ENCODE measurements at places on chromosomes 16 and 17. TPM values are rescaled to one million over a fixed set of nuclear protein-coding genes. Genes with fewer than 3 reads are reported as not detected.

The RNF222 gene
- total RNA-seq: not detected

The GALR2 gene
- not detected for total RNA-seq

The CDH3 gene
- 0.12 TPM for total RNA-seq

GRCh38 chr17:6525141-6525540 lies 31.2 kb downstream of the PITPNM3 start:
- ATAC-seq: no peak

The TSPAN10 gene
- total RNA-seq: 0.30 TPM

The HID1 gene
- total RNA-seq: 11.8 TPM

The CDRT15L2 gene
- total RNA-seq: not detected

DNA sequence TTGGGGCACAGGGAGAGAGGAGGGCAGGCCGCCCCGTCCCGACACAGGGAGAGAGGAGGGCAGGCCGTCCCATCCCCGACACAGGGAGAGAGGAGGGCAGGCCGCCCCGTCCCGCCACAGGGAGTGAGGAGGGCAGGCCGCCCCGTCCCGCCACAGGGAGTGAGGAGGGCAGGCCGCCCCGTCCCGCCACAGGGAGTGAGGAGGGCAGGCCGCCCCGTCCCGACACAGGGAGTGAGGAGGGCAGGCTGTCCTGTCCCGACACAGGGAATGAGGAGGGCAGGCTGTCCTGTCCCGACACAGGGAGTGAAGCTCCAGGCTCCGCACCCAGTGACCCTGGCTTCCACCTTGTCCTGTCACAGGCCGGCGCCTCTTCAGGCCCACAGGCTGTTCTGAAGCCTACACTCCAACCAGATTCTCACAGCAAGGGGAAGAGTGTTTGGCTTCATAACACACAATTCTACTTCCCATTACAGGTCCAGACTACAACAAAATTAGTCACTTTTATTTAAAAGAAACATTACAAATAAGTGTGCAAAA lies 34.1 kb downstream of the WDR45B start:
- ATAC-seq: no peak

DNA sequence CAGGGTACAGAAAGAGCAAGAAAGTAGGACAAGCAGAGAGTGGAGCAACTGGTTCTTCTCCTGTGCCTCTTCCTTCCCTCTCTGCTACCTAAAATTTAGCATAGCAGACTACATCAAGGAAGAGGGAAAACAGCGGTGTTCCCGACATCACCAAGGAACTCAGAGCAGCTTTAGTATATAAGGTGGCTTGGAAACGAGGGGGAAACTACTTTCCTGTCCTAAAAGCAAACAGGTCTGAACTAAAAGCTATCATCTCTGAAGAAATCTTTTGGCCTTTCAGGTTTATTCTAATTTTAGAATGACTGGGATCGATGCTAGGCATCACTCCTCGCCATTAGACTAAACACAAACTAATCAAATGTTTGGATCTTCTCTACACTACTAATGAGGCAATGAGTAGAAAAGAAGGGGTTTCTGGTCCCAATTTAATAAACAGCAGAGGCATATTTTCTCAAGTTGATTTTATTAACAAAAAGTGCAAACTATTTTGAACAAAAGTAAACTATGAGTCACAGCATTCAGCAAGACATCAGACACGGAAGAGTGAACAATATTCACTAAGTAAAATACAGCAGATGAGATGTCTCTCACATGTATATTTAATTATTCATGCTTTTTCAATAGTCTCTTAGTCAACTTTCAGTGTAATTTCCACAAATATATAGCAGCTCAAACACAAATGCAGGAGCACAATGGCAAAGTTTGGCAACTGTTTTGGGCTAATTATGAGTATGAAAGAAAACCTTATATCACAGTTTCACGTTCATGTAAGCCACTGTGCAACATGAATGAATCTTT lies 108.7 kb downstream of the TRIM37 start:
- no peak for ATAC-seq

DNA sequence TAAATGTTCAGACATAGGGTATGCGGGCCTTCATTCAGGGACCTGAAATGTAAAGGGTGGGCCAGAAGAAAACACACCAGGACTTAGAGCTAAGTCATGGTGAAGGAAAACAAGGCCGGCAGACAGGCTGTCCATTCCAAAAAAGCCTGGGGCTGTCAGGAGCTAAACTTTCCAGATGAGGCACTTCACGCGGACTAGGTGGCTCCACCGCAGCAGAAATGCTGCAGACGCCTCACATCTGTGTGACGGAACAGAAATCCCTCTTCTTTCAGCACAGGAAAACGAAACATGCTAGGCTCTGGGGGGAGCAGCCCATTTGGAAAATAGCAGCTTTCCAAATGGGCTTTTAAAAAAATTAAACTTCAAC lies 88.7 kb downstream of the HS3ST3A1 start:
- ATAC-seq: peak; percentile 71

The KCNJ12 gene
- 1.9 TPM for total RNA-seq

GRCh38 chr16:13633391-13633861 lies 286.5 kb upstream of the ERCC4 start:
- ATAC-seq: no peak

The MYCBPAP gene
- total RNA-seq: not detected

- ATAC-seq: no peak
Measured at GRCh38 chr17:14095631-14096030, 26.3 kb downstream of the COX10 start.

GRCh38 chr16:13702614-13703013 lies 217.3 kb upstream of the ERCC4 start:
- ATAC-seq: no peak

The GRIN2A gene
- total RNA-seq: 0.25 TPM

DNA sequence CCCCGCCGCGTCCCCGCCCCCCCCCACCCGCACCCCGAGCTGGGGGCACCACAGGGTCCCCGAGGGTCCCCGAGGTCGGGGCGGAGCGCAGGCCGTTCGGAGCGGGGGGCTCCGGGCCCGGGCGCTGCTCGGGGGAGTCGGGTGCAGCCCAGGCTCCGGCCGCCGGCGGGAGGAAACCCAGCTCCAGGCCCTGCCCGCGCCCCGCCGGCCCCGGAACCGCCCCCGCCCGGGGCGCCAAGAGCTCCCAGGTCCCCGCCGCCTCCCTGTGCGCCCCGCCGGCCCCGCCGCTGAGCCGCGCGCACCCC lies 33.2 kb upstream of the RPH3AL start:
- no peak for ATAC-seq

DNA sequence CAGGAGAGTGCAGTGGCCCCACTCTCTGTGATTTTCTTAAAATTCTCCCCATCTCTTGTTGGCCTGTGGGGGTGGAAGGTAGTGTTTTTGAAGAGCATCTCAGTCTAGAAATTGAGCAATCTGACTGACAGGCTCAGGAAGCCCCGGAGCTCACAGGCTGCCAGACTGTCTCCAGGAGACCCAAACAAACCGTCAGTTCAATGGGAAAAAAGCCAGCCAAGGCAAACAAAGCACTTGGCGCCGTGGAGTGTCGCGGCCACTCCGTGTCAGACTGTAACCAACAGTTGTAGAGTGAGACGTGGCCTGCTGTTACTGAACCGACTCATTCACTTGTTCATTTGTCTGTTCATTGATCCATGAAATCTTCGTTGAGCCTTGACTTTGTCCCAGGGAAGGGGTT lies 33.7 kb downstream of the RGS9 start:
- ATAC-seq: peak; percentile 71

DNA sequence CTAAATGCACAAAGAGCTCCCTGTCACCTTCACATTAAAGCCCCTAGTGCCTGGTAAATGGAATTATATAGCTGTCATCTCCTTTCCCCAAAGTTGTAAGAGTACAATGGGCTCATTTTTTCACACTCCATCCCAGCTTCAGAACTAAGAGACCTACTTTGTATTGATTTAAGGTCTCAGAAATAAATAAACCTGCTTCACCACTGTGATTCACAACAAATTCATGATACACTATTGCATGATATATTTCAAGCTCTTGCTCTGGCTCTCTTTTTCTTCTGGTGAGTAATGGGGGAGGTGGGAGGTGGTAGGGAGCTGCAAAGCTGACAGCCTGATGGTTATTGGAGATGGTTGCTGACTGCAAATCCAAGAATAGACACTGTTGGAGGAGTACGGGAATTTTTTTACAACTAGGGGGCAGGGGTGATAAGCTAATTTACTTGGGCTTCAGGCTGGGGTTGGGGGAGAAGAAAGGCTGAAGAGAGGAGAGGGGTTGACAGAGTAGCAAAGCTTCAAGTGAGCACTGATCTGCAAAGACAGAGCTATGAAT lies 189.9 kb downstream of the AATF start:
- ATAC-seq: no peak

DNA sequence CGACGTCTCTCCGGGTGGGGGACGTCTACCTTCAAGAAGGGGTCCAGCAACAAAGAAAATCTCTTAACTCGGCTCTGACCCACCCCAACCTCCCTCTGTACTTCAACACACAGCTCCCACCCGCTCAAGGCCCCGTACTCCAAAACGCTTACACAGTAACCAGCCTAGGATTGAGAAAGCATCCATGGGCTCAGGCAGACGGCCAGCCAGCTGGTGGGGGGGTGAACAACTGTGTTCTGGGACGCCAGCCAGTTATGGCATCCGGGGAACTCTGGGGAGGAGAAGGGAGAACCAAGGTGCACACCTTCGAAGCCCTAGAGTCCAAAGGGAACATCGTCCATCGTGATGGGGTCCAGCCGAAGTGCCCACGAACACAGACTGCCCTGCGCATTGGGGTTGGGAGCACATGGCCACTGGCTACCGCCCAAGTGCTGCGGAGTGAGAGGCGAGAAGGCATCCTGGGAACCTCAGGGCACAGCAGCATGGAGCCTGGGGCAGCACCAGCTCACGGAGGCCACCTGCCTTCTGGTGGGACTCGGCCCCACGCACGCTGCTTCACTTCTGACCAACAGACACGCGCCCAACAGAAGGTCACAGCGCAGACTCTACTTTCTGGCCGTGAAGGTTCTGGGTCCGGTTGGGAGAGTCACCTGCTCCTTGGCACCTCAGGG lies 14.3 kb downstream of the SLC16A3 start:
- ATAC-seq: peak; percentile 65

DNA sequence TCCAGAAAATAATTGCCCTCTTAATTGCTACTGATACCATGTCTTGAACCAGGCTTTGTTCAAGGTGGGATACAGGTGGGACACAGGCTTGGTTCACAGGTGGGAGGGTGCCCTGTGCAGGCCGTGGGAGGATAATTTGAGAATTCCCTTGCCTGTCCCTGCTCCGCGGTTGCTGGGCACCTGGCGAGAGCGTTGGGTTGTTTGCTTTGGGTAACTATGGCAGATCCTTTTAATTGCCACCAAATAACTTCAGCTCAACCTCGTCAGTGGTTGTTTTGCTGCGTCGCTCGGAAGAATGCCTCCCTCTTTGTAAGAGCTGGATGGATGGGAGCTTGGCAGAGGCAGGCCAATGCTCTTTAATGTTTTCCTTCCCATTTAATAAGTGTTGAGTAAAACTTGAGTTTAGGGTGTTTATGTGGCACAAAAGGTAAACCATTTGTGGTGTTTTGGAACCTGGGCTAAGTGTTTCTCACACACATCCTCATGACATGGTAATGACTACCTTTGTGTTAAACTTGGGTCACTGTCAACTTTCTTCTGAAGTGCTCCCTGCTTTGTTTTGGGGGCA lies 202.5 kb downstream of the MSI2 start:
- ATAC-seq: no peak

The NUDT21 gene
- 53.8 TPM for total RNA-seq

GRCh38 chr17:19371259-19372010 lies 6.9 kb upstream of the MAPK7 start:
- no peak for ATAC-seq

DNA sequence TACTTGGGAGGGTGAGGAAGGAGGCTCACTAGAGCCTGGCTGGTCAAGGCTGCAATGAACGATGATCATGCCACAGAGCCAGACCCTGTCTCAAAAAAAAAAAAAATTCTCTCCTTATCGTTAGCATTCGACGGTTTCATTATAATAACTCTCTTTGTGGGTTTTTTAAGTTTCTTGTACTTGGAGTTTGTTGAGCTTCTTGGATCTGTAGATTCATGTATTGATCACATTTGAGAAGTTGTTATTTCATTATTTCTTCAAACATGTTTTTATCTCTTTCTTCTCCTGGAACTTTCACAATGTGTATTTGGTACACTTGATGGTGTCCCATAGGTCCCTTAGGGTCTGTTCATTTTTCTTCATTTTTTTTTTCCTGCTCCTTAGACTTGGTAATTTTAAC lies 16.8 kb upstream of the ABCA3 start:
- no peak for ATAC-seq

The KRT24 gene
- total RNA-seq: 1.1 TPM

- ATAC-seq: no peak
Measured at GRCh38 chr16:1972490-1972877, 631 bp downstream of the TBL3 start.

GRCh38 chr16:31063495-31063842 lies 10.6 kb downstream of the ZNF668 start:
- ATAC-seq: no peak

The SLC2A4 gene
- total RNA-seq: 114 TPM

- peak; percentile 61 for ATAC-seq
Measured at GRCh38 chr17:42518046-42518754, 17.8 kb upstream of the NAGLU start.

DNA sequence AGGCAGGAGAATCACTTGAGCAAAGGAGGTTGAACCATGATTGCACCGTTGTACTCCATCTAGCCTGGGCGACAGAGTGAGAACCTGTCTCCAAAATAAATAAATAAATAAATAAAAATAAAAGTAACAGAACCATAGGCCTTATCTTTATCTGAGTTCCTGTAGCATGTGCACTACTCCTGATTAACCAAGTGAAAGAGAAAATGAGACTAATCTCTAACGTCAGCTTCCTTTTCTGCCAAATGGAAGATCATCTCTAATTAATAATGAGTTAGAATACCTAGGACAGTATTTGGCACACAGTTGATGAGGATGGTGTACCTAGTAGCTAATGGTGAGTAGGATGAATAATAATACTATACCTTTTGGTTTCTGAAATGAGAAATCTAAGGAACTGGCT lies 520.4 kb downstream of the WWOX start:
- no peak for ATAC-seq

GRCh38 chr16:85090181-85090580 lies 22.1 kb downstream of the CIBAR2 start:
- no peak for ATAC-seq

The NOS2 gene
- total RNA-seq: 0.07 TPM

The ORMDL3 gene
- 51.2 TPM for total RNA-seq

GRCh38 chr17:32741381-32741780 lies 135.5 kb downstream of the MYO1D start:
- ATAC-seq: no peak

- no peak for ATAC-seq
Measured at GRCh38 chr17:72477491-72477890, 356.7 kb downstream of the SOX9 start.

- peak; percentile 78 for ATAC-seq
Measured at GRCh38 chr17:39174920-39175694, 9.1 kb upstream of the ARL5C start.

The RCVRN gene
- total RNA-seq: 0.32 TPM

Measured in gastroesophageal sphincter (tissue), 4 donors.